Suppressor macrophage (primary cell): ENCODE measurements at places on chromosomes 7 and 10.

GRCh38 chr10:81081887-81082620 is 544.4 kb downstream of the SH2D4B start:
- no peak for DNase-seq

- no peak for DNase-seq
Observed at GRCh38 chr10:1591045-1591444, 146.3 kb downstream of the ADARB2 start.

DNA sequence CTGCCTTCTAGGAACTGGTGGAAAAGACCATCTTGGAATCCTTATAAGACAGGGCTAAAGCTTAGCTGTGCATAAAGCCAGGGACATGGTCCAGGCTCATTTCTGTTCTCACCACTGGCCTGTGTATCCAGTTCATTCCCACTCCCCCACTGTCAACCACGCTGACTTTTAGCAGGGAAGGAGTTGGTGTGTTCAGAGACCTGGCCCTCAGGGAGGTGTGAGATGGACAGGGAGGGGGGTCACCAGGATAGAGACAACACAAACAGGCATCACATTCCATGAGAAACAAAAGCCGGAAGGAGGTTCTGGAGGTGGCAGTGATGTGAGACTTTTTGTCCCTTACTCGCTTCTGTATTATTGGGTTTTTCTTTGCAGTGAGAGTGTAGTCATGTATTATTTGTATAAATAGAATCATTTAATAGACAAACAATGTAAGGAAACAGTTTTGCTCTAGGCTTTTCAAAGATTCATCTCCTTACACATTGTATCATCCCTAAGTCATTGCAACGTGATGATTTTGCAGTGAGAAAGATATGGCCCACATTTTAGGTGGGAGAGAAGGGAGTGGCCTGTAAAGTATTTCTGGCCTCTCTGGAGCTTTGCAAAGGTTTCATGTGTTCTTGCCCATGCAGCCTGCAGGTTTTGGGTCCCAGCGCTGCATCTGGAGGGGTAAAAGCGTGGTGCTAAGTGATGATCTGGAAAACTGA is 52.0 kb downstream of the EEPD1 start:
- DNase-seq: no peak

DNA sequence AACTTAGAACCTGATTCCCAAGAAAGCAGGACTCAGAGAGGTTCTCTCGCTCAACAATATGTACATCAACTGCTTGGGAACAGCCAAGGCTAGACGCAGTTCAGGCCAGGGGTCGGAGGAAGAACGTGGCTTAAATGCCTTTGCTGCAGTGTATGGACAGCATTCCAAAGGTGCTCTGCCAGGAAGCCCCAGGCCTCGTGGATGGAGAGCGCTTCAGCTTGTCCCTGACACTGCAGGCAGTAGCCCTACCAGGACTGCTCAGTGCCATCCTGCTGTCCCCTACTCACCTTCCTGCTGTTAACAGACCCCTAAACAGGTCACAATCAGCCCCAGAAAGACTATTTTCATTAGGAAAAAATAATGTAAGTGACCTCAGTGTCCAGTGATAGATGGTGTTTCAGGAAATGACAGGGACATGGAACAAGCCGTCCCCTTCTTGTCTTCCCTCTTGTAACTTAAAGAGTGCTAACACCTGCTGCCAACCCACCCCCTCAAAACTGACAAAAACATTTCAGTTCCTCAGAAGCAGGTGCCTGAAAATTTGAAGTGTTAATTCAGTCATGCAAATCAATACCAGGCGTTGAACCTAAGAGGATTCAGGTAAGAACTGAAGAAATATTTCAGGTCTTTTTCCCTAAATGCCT is 16.5 kb downstream of the CREB3L2 start:
- DNase-seq: no peak

- DNase-seq: no peak
Observed at GRCh38 chr7:152975076-152975475, 215.5 kb downstream of the ACTR3B start.

DNA sequence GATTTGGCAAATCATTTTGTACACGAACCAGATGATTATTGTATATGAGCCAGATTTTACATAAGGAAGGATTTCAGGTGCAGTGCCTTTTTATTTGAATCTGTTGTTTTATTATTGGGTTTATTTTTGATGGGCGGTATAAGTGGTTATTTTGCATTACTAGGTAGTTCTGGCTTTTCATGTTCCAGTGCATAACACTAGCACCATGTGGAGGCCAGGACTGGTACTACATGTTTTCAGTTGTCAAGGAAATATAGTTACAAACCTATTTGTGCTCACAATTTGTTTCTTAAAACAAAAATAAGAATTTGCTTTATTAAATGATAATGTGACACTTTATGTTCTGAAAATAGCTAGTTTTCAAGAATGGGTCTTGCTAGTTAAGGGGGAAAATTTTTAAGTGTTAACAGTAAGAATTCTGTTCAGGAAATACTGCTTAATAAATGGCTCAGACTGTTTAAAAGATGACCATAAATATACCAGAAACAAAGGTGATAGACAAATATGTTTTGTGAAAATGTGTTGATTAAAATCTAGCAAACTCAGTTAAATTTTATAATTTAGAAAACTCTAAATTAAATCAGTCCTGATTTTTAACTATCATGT is 7.1 kb upstream of the SEMA3E start:
- DNase-seq: peak; percentile 30

GRCh38 chr10:84427903-84428650 is 99.7 kb downstream of the CCSER2 start:
- DNase-seq: no peak

- peak; percentile 29 for DNase-seq
Observed at GRCh38 chr10:102757323-102757722, 13.6 kb downstream of the WBP1L start.

- DNase-seq: no peak
Observed at GRCh38 chr10:120075349-120075748, 182.8 kb downstream of the SEC23IP start.

GRCh38 chr7:96414931-96415292 is 93.0 kb upstream of the SLC25A13 start:
- peak; percentile 72 for DNase-seq

DNA sequence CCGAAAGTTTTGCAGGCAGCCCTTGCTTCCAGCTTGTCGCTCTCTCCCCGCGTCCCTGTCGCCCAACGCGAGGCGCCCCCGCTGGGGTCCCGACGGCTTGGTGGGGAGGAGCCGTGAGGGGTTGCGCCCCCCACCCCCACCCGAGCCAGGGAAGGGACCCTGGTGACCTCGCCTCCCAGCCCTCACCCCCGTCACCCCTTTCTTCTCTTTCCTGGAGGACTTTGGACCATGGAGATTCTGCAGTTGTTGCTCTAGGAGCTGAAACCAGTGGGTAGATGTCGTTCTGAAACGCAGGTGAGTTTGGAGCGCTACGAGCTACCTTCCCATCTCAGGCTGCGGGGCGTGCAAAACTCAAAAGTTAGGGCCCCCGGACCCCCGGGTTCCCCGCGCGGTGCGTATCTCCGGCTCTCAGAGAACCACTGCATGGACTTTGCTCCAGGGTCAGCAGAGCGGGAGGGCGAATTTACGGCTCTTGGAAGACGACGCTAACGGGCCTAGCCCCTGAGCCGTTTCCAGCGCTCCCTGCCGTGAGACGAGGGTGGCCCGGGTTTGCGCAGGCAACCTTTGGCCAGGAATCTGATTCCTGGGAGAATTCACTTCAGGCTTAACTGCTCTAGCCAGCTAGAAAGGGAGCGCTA is 684 bp upstream of the ATXN7L1 start:
- no peak for DNase-seq

DNA sequence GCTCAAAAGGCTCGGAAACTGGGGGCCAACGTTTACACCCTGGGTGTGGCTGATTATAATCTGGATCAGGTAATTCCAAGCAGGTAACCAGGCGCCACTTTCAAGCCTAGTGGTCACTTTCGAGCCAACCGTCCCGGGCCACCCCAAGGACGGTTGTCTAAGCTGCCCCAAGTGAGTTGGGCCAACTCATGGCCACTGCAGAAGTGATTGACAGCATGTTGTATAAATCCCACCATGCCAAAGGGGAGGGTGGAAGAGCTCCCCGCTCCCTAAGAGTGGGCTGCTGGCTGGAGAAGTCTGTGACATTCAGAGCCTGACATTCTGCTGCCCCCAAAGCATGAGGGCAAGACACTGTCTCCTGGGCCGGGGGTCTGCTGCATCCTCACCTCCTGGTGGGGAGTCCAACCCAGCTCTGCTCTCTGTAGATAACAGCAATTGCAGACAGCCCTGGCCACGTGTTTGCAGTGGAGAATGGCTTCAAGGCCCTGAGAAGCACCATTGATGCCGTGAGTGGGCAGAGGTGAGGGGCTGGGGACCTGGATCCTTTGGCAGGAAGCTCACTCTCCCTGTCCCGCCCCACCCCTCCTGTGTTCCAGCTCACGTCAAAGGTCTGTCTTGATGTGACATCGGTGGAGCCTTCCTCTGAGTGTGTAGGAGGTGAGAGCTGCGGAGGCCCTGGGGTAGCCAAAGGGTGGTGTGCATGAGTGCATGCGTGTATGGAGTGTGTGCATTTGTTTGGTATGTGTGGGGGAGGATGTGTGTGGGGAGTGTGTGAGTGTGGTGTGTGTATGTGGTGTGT is 10.8 kb downstream of the ANTXRL start:
- DNase-seq: no peak

DNA sequence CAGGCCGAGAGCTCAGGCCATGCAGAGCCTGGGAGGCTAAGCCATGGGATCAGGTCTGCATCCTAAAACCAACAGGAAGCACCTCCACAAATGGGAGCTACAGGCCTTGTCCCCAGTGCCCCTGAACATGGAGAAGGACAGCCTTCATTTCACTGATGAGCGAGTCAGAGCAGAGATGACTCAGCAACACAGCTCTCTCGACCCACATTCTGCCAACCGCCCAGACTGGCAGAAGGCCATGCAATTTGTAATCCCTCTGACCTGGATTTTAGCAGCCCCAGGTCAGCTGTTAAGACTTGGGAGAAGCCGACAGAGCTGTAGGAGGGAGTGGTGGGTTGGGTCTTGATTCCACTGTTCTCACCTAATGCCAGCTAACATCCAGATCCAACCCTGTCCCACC is 25.5 kb downstream of the VOPP1 start:
- peak; percentile 84 for DNase-seq

GRCh38 chr10:76463111-76463510 is 1031.7 kb downstream of the LRMDA start:
- no peak for DNase-seq

- no peak for DNase-seq
Observed at GRCh38 chr10:94046098-94046497, 52.4 kb downstream of the PLCE1 start.

DNA sequence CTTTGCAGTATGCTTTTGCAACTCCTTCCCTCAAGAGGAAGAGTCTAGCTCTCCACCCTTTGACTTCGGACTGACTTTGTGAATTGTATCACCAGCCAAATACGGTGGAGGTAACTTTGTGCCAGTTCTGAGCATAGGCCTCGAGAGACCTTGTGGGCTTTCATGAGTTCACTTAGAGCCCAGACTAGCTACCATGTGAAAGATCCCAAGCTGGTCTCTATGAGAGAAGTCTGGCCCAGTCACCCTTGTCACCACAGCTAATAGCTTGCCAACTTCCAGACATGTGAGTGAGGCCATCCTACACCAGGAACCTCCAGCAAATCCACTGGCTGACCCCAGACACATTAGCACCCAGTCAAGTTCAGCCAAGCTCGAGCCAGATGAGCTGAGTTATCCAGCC is 72.2 kb upstream of the EXOC4 start:
- no peak for DNase-seq
